ENCODE measurements at places on chromosomes 2 and 18.
A peak's percentile ranks its signal among the peaks of the same experiment; 100 is the strongest.

- DNase-seq, result no peak
These were observed 124.9 kb upstream of the PIEZO2 start for GRCh38 chr18:11274144-11274794.

DNA sequence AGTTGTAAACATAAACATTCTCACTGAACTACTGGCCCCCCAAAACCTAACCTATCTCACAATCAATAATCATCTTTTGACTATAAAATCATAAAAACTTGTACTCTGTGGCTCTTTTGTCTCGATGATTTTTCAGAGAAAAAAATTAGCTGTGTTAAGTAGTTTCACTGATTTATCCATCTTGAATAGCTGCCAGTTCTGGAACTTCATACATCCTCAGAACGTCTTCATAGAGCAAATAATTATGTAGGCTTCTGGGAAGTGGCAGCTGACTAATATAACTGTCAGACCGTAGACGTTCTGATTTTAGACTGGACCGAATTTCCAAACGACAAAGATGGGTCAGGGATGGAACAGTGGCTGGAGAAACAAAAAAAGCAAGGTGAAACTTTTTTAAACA, 97.3 kb upstream of the CHAC2 start:
- no peak for DNase-seq

DNA sequence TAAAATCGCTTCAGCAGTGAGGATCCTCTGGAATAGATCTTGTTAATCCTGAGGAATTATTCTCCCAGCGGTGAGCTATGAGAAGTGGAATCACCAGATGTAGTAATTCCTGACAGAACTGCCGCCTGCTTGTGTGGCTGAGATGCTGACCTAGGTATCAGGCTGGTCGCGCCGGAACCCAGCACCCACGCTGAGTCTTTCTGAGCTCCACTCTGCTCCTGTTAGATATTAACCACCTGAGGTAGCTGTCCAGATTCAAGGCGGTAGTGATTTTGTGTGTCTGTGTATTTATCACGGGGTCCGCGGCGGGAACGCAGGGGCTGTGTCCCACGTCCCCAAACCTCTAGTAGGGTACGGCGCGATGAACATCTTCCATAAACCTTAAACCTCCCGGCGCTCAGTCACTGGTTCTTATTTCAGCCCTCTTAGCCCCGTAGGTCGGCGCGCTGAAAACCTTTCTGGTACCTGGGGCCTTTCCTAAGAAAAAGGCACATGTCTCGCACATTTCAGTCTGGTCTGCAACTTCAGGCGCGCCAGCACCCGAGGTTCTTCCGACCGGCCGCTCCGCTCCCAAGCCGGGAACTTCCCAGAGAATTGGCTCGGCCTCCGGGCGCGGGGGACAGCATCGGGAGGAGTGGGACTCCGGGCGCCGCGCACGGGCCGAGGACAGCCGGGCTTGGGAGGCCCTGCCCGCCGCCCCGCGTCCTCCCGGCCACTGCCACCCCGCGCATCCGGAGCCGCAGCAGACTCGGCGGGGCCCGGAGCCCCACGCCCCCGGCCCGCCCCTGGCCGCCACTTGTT, 542 bp upstream of the CNNM3 start:
- peak; percentile 7 for DNase-seq

DNA sequence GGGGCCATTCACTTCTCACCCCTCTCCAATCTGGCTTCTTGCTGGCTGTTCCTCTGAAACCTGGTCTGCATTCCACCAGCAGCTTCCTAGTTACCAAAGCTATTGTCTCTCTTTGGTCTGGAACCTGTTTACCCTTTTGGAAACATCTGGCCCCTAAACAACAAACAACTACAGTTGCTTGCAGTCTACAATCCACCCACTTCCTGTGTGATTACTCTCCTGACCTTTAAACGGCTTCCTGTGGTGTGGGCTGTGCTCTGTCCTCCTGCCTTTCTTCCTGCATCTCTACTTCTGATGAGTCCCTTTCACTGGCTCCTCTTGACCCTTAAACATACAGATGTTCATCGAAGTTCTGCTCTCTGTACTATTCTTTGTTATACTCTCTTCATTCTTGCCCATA, 303.8 kb downstream of the TDRD15 start:
- no peak for DNase-seq

- DNase-seq, result no peak
These were observed 488.7 kb downstream of the SUCLG1 start for GRCh38 chr2:83970217-83970929.

GRCh38 chr2:236711440-236711839, 141.8 kb downstream of the ACKR3 start:
- DNase-seq, result peak; percentile 64

GRCh38 chr2:37317746-37318145, 6.9 kb downstream of the PRKD3 start:
- no peak for DNase-seq

- DNase-seq, result no peak
These were observed 166.9 kb downstream of the MYO3B start for GRCh38 chr2:170344663-170345346.

- DNase-seq, result no peak
These were observed 266.7 kb downstream of the METTL4 start for GRCh38 chr18:2304378-2305175.

GRCh38 chr2:47345590-47345924, 57.4 kb upstream of the MSH2 start:
- DNase-seq, result no peak

GRCh38 chr18:45935591-45936335, 31.4 kb downstream of the EPG5 start:
- DNase-seq, result no peak

DNA sequence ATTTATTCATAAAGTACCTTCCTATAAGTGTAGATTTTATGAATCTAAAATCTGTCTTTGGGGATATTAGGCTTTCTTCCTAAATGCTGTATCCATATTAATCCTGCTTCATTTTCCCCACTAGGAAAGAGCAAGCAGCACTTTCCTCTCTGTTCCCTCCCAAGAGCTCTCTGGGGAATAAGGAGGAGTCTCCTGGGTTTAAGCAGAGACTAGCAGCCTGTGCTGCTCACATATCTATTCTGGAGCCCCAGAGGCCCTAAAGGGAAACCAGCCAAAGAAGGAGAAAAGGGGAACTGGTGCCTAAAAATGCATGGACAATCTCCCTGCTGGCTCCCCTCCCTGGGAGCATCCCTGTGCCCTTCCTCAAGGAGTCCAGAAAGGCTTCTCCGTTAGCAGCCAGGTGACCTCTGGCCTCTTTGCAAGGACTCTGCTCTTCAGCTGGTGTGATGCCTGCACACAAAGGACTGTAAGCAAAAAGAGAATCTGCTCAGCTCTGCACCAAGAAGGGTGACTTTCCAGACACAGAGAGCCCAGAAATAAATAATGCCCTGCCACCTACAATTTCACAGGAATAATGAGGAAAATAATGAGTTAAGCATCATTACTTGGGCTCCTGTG, 270.6 kb downstream of the SS18 start:
- DNase-seq, result no peak

DNA sequence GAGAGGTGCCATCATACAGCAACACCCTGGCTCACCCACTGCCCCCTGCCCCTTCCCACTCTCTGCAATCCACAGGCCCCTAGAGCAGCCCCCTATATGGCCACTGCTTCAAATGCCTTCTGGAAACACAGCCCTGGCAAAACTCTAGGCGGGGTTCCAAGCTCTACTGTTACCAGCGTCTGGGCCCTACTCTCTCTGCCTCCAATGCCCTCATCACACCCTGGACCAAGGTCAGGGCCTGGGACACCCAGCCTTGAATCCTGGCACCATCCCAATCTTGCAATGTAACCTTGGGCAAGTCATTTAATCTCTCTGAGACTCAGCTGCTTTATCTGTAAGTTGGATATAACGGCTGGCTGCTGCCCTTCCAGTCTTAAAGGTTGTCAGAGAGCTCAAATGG, 39.2 kb upstream of the LOXHD1 start:
- DNase-seq, result no peak

DNA sequence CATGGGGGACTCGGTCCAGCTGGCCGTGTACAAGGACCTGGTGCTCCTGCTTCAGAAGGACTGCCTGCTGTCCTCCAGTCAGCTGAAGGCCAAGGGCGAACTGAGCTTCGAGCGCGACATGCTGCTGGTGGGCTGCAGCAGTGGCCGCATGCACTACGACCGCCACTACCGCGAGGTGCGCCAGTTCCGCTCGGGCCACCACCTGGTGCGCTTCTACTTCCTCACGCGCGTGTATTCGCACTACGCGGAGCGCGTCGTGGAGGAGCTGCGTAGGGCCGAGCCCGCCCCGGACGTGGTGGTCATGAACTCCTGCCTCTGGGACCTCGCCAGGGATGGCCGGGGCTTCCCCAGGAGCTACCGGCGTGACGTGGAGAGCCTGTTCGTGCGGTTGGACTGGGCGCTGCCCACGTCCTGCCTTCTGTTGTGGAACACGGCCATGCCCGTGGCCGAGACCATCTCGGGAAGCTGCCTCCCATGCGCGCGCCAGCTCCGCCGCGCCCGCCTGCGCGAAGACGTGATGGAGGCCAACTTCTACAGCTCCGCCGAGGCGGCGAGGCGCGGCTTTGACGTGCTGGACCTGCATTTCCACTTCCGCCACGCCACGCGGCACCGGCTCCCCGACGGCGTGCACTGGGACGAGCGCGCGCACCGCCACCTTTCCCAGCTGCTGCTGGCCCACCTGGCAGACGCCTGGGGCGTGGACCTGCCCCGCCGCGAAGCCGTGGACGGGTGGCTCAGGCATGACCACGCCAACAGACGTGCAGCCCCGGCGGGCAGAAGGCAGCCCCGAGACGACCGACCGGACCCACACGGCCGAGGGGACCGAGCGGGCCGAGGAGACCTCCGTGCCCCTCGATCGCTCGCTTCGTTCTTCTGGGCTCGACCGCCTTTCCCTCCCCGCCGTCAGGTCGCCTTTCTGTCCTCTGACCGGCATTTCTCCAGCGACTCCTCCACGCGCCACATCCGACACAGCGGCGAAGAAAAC, 293.9 kb upstream of the ERBB4 start:
- DNase-seq, result no peak

DNA sequence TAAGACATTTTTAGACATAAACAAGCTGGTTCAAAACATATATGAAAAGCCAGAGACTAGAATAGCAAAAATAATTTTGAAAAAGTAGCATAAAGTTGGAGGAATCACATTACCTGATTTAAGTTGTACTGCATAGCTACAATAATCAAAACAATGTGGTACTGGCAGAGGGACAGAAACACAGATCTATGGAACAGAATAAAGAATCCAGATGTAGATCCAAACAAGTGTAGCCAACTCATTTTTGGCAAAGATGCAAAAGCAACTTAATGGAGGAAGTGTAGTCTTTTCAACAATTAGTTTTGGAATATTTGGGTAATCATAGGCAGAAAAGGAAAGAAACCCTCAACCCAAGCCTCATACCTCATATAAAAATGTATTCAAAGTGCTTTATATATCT, 278.7 kb upstream of the ZNF521 start:
- no peak for DNase-seq

- no peak for DNase-seq
These were observed 133.0 kb downstream of the COL6A3 start for GRCh38 chr2:237280939-237281338.

- DNase-seq, result no peak
These were observed 772.2 kb downstream of the SUCLG1 start for GRCh38 chr2:83686863-83687262.

DNA sequence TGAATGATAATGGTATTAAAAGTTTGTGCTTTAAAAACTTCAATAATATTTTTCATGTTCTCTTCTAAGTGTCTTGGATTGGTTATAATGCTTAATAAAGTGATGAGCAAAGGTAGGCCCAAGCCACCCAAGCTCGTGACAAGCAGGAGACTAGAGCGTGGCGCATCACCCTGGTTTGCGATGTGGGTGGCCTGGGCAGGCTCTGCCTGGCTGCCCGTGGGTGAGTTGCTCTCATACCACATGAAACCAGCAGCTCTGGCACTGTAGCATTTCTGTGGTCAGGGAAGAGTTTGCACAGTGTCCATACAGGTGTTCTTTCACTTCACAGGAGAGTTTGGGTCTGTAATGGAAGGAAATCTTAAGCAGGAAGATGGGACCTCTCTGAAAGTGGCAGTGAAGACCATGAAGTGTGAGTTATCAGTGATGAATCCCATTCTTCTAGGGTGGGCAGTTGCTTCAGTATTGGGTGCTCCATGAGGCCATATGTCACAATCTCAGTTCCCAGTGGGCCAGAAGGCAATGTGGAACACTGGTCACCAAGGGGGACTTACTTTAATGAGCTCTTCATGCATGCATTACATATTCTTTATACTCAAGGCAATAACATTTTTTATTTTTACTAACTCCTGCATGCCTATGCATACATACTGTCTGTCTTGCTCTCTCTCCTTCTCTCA, 51.4 kb upstream of the TMEM87B start:
- peak; percentile 19 for DNase-seq

DNA sequence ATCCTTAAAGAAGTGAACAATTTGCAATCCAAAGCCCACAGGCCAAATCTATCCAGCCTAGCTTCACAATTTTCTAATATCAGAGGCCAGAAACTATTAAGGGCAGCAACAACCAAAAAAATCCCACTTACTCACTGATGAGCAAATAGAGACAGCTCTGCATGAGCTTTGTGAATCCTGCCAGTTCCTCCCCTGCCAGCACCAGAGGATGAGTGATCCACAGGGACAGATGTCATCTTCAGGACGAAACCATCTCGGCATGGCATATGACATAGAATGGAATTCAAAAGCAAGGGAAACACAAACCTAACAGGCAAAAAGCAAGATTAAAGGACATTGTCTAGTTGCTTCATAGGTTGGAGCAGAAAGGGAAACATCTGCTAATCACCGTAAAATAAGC, 2.2 kb upstream of the DSC2 start:
- peak; percentile 39 for DNase-seq

DNA sequence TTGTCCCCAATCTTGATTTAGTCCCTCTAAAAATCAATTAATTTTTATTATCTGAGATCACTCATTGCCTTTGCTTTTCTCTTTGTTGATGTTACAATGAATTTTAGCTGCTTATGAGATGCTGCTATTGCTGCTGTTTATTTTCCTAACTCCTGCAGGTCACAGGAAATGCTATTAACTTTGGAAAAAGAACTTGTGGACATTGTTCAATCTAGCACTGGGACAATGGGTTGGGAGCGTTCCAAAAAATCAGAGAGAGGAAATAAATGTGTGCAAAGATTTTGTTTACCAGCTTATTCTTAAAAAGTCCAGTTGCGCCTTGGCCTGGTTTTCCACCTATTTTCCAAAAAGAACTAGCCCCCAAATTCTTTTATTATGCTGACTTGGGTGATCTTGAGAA, 268.3 kb downstream of the PTH2R start:
- DNase-seq, result no peak

Measured in suppressor macrophage treated with lipopolysaccharide for 1 hour (primary cell).